ENCODE measurements at places on chromosomes 5 and 9.

DNA sequence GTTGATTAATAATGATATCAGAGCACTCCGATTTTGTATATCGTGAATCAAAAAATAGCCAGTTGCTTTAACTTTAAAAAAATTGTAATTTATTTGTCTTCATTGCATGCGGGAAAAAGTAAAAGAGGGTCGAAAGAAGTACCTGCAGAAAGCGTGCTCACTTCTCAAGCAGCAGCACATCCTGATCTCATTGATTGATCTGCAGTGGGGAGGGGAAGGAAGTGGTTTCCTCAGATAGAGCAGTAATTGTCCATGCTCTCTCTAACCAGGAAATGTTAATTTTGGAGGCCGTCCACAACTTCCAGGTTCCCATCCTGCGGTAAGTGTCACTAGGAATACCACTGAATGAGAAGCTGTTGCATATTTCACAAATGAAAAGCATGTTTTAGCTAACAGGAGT lies 63.2 kb downstream of the SYK start:
- no peak for DNase-seq

DNA sequence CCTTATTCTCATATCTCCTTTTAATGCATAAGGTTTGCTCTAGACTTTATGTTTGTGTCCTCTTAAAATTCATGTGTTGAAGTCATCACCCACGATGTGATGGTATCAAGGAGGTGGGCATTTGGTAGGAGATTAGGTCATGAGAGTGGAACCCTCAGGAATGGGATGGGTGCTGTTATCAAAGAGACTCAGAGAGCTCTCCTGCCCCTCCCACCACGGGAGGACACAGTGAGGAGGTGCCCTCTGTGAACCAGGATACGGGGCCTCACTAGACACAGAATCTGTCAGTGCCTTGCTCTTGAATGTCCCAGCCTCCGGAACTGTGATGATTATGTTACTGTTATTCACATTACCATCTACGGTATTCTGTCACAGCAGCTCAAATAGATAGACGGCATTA lies 359.0 kb downstream of the IRX1 start:
- DNase-seq = no peak

DNA sequence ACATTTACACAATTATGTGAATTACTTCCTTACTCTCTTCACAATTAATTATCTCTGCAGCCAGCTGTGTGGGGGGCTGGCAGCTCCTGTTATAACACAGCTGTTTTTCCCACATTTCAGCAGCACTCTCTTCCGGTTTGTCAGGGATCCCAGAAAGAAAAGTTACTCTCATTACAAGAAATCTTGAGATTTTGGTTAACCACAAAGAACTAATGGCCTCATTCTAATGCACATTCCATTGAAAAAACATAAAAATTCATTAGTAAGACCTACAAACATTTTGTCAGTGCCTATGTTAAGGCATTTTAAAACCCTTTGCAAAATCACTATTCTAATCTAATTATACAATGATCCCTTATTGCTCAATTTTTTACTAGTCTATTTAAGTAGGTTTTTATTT lies 64.1 kb downstream of the PDE4D start:
- DNase-seq = no peak

DNA sequence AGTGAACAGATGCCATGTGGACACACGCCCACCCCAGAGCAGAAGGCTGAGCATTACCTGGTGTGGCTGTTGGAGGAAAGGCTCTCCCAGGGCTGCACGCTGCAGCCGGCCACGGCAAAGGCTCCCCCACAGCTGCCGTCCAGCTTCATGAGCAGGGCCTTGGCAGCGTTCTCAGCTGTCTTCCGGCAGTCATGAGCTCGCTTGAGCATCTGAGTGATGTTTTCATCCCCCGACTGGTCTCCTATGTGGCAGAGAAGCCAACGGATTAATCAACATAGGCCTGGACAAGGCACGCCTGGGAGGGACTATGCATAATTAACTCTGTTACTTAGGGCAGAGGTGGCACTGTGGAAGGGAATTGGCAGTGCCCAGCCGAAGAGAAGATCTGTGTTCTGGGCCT lies 87.3 kb downstream of the DCP2 start:
- no peak for DNase-seq

DNA sequence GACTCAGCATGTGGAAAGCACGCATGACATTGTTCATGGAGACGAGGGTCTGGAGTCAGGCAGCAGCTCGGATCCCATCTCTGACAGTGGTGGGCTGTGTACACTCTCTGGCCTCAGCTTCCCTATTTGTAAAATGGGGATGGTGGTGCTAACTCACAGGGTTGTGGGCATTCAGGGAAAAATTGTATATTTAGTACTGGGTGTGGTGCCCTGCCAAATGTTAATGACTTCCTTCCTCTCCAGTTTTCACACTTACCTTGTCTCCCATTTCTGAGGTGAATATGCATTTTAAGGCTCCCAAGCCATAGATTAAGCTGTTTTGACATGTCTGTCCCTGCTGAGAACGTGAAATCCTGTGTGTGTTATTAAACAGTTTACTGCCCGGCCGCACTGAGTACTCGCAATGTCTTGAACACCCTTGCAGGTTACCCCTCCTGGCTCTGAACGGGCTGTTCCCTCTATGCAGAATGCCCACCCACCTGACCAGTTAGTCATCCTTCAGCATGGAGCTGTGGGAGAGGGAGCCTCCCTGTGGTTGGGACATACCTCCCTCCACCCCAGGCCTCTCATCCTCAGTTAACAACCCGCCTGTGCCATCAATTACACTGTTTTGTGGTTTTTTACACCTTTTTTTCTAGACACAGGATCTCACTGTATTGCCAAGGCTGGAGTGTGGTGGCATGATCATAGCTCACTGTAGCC lies 25.8 kb downstream of the TJP2 start:
- no peak for DNase-seq

DNA sequence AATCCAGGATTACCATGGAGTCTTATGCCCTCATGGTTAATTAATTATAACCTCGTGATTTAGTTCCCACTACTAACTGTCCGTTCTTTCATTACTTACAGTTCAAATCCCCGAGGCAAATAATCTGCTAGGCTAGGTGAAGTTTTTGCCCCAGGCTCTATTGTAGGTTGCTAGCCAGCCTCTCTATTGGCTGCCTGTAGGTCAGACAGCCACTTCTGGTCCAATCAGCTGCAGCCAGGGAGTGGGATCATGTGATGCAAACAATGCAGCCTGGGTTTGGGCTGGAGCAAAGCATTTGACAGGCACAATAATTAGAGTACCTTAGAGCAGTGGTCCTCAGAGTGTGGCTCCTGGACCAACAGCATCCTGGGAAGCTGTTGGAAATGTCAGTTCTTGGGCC lies 17.7 kb downstream of the TMEM252 start:
- no peak for DNase-seq

Measured in upper lobe of right lung (tissue), 1 donor.